Progenitor cell of endocrine pancreas (in vitro differentiated cells): ENCODE measurements at places on chromosomes 13 and 19. TPM values are rescaled to one million over a fixed set of nuclear protein-coding genes. Genes with fewer than 3 reads are reported as not detected.

LRRC63 gene
- total RNA-seq: 0.24 and 0.42 TPM in 2 replicates

DNA sequence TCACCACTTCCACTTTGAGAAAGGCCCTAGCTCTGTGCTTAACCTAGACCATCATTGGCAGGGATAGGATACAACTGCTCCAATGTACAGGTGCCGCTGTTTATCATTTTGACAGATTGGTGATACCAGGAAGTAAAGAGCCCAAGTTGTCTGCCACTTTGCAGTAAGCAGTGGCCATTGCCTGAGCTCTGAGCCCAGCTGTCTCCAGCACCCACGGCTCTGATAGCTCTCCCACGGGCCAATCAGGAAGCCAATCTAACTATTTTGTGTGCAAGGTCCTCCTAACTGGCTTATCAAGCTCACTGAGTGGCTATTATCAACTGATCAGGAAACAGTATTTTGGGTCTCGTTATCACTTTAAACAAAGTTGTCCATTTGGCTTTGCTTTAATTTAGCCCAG, 181.1 kb downstream of the DCT start:
- H3K27ac ChIP-seq: no peak overlapping the region
- DNase-seq: no peak
- H3K36me3 ChIP-seq: no peaks in the 10 kb centered on the region
- H3K4me3 ChIP-seq: no peak overlapping the region

CERS1 gene
- total RNA-seq: 20.1 and 20.9 TPM in 2 replicates

- no peak overlapping the region for H3K4me3 ChIP-seq
- H3K4me1 ChIP-seq: peaks cover 10% of the 10 kb centered on the region
- peaks cover 23% of the 10 kb centered on the region for H3K27me3 ChIP-seq
- no peak for DNase-seq
These were observed 31.5 kb upstream of the MYO16 start for GRCh38 chr13:108597943-108598342.

- no peaks in the 10 kb centered on the region for H3K27me3 ChIP-seq
- H3K27ac ChIP-seq: no peak overlapping the region
- no peak overlapping the region for H3K4me3 ChIP-seq
- H3K4me1 ChIP-seq: no peaks in the 10 kb centered on the region
- no peak for DNase-seq
These were observed 71.2 kb downstream of the GNG7 start for GRCh38 chr19:2631213-2631821.

DNA sequence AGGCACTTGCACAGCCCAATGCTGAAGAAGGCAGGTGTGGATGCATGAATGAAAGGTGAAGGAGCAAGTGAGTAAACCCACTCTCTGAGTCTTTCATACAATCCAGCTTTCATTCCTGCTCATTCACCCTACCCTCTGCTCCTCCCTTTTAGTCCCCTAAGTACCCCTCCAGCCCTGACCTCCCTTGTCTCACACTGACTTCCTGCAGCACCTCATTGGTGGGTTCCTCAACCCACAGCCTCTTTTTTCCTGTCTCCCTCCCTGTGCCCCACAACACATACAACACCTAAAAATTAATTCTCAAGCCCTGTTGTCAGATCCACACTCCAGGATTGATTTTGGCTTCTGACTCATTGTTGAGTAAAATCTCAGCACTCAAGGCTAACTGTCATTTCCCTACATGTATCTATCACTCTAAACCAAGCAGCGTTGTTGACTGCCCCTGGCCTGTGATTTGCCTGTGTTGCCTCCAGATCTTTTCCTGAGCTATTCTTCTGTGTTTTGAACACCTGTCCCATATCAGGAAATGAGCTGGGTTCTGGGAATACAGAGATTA, 177.3 kb upstream of the SERP2 start:
- H3K27ac ChIP-seq: no peak overlapping the region
- peaks cover 34% of the 10 kb centered on the region for H3K4me1 ChIP-seq
- no peak overlapping the region for H3K4me3 ChIP-seq
